Skin of body (tissue), 3 donors: ENCODE measurements at places on chromosomes 12 and 14. TPM values are rescaled to one million over a fixed set of nuclear protein-coding genes. Genes with fewer than 3 reads are reported as not detected.
A peak's percentile ranks its signal among the peaks of the same experiment; 100 is the strongest.

DNA sequence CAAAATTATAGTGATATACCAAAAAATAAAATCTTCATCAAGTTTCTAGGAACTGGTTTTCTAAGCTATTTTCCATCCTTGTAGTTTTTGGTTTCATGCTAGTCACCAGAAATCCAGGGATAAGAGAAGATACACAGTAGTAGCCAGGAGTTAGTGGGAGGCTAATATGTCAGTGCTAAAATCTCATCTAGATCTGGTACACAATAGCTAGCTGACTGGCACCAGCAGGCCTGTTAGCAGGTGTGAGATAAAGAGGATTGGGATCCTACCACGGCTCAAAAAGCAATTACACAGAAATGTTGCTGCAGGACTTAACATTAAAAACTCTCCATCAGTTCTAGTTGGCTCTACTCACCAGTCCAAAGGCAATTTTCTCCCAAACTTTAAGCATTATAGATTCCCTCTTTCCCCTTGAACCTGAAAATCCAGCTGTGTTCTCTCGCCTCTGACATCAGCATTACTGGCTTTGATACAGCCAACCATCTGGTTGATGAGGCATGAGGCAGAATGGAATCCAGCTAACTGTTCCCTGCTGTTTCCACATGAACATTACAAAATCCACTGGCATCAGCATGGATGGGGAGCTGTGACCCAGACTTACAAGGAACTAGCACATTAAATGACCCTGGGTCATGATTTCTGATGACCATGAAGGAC is 41.8 kb upstream of the CCDC196 start:
- DNase-seq = peak; percentile 61

GRCh38 chr12:9347328-9348127 is 139.3 kb upstream of the PZP start:
- no peak for DNase-seq

The MANSC1 gene
- 3.4 TPM for total RNA-seq

The DTX1 gene
- 9.0 TPM for total RNA-seq

DNA sequence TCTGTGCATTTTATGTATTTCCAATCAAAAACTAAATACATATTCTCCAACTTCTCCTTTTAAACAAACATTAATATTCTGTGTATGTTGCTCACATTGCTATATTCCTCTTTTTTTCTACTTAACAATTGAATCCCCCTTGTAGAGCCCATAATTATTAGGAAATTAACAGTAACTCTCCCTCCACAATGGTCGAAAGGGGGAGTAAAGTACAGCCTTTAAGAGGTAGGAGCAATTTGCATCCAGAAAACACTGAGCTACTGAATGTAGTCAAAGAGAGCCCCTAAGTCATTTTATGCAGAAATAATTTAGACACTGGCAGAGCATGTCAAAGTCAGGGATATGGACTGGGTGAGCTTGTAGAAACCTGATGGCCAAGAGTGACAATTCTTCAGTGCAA is 57.2 kb upstream of the SCN8A start:
- no peak for DNase-seq

- no peak for DNase-seq
Observed at GRCh38 chr14:77145975-77146740, 4.6 kb upstream of the ZDHHC22 start.

GRCh38 chr12:5554711-5555110 is 122.8 kb downstream of the NTF3 start:
- DNase-seq = peak; percentile 61

The BATF gene
- total RNA-seq = 1.4 TPM

DNA sequence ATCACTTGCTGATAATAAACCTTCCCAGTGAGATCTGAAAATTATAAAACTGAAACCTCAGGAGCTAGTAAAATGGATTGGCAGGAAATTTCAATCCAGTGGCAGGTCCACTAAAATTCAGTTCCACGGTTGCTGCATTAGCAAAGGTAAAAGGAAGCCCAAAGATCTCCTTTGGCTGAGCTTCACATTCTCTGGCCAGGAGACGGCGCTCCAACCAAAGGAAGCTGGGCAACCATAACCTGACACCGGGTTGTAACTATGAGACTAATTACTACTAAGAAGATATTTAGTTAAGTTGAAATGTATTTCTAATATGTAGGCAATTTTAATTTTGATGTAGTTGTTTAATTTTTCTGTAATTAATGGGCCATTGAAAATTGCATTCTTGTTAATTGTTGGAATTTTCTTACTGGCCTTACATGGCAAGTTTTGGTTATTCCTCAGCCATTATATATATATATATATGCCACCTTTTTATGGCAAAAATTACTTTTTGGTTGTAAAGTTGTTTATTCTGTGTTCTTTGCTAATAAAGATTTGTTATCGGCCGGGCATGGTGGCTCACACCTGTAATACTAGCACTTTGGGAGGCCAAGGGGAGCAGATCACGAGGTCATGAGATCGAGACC is 17.0 kb downstream of the OR8S1 start:
- DNase-seq = no peak
